ENCODE measurements at places on chromosomes 2 and 18.

DNA sequence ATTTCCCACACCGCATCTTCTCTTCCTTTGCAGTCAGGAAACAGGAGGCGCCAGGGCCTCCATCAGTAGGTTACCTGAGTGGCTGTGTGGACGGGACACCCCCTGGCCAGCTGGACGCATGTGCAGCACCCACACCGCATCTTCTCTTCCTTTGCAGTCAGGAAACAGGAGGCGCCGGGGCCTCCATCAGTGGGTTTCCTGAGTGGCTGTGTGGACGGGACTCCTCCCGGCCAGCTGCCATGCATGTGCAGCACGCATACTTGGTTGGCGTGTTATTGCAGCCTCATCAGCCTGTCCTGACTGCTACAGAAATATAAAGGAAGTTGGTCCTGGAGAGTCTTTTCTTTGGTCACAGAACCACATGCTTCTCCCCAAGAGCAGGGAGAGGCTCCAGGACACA lies 74.6 kb downstream of the DCDC2C start:
- DNase-seq = no peak

- no peak for DNase-seq
Measured at GRCh38 chr2:173785813-173786212, 179.4 kb downstream of the SP3 start.

DNA sequence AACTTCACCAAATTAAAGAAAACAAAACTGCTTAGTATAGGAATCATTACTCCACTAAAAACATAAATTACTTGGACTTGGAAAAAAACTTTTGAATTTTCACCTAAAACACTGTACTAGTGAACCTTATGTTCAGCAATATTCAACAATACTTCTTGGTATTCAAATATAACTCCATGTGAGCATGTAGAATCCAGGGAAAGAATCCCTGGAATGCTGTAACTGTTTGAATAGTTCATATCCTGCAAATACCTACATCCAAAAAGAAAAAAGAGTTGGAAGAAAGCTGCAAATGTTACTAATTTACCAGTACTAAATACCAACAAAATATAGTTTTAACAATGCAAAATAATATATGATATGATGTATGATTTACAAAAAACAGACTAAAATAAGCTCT lies 65.4 kb downstream of the IKZF2 start:
- DNase-seq = peak; percentile 25

DNA sequence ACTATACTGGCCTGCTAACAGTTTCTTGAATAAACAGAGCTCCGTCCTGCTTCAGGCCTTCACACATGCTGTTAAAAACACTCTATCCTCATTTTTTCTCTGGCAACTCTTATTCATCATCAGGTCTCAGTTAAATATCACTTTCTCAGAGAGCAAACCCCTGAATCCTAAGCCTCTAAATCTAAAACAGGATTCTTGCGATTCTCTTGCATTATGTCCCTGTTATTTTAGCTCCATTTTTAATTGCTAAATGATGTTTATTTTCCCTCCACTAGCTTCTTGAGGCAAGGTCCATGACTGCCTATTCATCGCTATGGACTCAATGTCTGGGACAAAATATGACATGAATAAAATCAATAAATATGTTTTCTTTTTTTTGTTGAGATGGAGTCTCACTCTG lies 190.7 kb upstream of the SMAD7 start:
- no peak for DNase-seq

GRCh38 chr2:218745559-218746469 lies 35.2 kb downstream of the TTLL4 start:
- DNase-seq = no peak

- DNase-seq = no peak
Measured at GRCh38 chr2:109242654-109243331, 113.8 kb downstream of the SH3RF3 start.

- no peak for DNase-seq
Measured at GRCh38 chr2:15176604-15177003, 384.5 kb downstream of the NBAS start.

DNA sequence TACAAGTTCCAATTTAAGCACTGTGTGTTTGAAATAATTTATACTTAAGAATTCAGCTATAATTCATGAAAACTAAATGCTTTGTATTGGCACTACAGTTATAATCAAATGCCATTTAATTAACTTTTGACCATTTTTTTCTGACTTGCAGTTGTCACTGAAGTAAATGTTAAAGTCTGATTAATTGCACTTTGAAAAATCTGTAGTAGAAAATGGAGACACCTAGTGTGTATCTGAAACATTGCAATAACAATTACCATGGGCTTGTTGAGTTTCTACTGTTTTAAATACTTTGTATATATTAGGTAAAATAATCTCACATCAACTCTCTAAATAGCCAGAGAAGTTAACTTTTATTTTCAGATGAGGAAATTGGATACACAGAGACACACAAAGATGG lies 458.6 kb upstream of the FSIP2 start:
- no peak for DNase-seq

- no peak for DNase-seq
Measured at GRCh38 chr2:80531319-80531718, 226.8 kb upstream of the LRRTM1 start.

- no peak for DNase-seq
Measured at GRCh38 chr18:75244351-75245313, 34.0 kb downstream of the TSHZ1 start.

DNA sequence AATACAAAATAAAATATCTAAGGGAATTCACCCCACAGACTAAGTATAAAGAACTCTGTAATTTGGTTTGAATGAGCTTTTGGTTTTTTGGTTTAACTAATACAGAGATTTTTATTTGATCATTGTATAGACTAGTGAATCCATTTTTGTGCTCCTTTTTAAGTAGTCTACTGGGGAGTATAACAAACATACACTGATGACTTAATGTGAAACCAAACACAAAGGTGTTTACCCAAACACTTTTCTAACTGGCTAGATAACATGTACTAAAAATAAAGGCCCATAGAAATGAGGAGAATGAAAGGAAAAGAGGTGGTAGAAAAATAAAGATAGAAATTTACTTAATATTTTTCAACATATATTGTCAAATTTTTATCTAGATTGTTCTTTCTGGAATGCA lies 146.0 kb downstream of the NRXN1 start:
- DNase-seq = no peak

- DNase-seq = no peak
Measured at GRCh38 chr2:149158957-149159356, 120.5 kb downstream of the LYPD6B start.

DNA sequence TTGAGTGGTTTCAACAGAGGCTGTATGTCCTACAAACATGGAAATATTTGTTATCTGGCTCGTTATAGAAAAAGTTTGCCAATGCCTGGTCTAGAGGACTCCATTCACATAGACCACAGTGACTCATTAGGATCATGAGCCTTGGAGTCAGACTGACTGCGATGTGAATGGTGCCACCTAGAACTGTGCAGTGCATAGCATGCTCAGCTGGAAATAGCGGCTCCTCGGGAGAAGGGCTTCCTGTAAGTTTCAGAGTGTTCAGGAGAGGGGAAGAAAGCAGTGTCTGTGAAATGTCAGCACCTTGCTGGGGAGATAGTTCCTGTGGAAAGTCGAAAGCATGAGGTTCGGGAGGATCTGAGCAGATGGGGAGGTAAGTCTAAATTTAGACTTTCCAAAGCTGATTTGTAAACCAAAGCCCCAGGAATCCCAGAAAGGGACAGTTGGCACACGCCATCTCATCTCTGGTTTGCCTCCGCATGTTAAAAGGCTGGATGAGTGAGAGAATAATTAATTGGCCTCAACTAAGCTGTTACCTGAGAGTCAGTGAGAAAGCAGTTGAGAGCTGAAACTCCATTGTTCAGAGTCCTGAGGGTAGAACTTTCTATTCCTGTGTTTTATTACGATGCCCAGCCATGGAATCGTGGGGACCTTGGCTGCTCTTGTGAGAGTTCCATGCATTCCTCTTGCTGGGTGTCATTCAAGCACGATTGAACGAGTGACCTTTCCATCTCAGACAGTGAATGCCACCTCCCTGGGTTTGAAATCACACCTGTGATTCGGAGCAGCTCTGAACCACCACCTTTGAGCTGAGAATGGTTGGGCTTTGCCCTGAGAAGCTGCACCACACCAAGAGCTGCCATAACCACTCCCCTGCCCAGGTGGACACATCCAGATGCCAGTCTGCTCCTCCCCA lies 99.5 kb downstream of the MAPK4 start:
- peak; percentile 50 for DNase-seq

- peak; percentile 64 for DNase-seq
Measured at GRCh38 chr2:108988796-108989713, at the start of gene EDAR. EDAR (minus strand) TSS chr2:108989220; CDS start chr2:108931014, 58,206 bp downstream.

- DNase-seq = no peak
Measured at GRCh38 chr2:222747526-222748160, 76.2 kb downstream of the MOGAT1 start.

DNA sequence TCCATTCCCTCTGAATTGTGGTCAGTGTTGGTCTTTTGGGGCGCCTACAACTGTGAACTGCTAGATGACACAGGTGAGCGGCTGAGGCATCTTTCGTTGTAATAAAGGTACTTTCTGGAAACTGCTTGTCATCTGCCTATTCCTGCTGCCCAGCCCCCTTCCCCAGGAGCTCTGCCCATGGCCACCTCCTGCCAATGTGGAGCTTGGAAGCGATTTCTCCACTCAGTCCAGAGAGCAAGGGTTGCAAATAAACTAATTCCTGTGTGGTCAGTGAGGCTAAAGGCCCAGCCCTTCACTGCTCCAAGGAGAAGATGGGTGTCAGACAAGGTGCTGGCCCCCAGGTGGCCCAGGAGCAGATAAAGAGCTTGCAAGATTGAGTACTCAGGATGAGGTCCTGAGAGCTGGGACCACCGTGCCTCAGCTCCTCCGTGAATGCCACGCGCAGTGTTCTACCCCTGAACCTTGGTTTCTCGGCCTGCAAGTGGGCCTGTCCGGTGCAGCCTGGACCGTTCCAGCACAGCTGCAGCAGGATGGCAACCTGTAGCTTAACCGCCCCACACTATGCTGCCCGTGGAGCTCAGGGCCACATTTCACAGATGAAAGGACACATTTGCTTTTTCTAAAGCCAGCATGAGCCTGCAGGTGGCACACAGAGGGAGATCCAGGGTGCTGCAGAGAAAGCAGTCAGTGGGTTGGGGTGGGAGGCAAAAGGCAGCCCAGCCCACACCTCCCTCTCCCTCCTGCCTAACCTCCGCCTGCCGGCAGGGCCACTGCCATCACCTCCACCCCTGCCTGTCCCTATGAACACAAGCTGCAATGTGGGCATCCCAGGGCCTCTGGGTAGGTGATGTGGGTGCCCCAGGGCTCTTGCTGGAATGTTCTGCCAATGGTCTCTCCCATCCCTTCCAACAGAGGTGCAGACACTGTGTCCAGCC lies 78.7 kb upstream of the OTOF start:
- DNase-seq = no peak

DNA sequence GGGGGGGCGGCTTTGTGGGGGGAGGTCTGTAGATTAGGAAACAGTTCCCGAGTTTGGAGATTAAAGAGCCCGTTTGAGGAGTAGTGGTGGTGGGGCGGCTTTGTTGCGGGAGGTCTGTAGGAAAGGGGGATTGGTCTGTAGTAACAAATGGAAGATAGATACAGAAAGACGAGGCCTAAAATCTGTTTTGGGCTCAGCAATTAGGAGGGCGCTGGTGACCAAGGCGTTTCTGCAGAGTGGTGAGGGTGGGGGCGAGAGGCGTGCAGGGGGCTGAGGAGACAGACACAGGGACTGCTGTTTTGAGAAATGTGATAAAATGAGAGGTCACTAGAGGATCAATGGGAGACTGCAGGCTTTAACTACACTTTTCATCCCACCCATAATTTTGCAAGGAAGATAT lies 1.6 kb upstream of the ADNP2 start:
- no peak for DNase-seq

GRCh38 chr2:88597168-88597567 lies 30.1 kb downstream of the EIF2AK3 start:
- no peak for DNase-seq

DNA sequence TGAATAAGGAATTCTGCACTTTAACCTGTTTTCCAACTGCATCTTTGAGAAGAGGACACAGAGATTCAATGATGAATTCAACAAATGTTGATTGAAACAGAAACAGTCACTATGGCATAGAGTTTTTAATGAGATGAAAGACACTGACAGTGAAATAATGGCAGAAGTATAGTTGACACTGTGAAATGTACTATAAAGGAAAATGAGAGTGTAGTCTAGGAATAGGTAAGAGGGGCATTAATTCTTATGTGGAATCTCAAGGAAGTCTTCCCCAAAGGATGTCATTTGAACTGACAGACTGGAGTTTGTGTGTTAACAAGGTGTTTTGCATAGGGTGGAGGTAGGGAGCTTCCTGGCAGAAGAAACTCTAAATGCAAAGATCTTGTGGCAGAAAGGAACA lies 566.2 kb downstream of the TDRD15 start:
- no peak for DNase-seq

- no peak for DNase-seq
Measured at GRCh38 chr18:11710578-11710977, 21.5 kb downstream of the GNAL start.

DNA sequence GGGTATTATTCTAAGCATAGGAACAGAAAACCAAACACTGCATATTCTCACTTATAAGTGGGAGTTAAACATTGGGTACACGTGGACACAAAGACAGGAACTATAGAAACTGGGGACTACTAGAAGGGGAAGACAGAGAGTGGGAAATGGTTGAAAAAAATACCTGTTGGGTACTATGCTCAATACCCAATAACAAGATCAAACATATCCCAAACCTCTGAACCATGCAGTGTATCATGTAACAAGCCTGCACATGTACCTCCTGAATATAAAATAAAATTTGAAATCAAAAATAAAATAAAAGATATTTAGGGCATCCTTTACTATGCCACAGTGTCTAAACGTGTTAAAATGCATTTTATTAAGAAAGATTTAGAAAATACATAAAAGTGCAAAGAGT lies 221.0 kb upstream of the TFPI start:
- no peak for DNase-seq

DNA sequence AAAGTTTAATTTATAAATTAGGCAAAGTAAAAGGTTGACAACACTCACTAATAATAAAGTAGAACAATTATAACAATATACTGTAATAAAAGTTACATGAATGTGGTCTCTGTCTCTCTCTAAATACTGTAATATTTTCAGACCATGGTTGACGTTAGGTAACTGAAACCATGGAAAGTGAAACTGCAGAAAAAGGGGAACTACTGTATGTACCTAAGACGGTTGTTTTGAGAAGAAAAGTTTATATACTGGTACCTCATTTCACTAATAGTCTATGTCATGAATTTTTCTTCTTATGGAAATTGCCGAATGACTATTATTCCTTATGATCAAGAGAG lies 166.7 kb upstream of the ZNF521 start:
- DNase-seq = no peak

DNA sequence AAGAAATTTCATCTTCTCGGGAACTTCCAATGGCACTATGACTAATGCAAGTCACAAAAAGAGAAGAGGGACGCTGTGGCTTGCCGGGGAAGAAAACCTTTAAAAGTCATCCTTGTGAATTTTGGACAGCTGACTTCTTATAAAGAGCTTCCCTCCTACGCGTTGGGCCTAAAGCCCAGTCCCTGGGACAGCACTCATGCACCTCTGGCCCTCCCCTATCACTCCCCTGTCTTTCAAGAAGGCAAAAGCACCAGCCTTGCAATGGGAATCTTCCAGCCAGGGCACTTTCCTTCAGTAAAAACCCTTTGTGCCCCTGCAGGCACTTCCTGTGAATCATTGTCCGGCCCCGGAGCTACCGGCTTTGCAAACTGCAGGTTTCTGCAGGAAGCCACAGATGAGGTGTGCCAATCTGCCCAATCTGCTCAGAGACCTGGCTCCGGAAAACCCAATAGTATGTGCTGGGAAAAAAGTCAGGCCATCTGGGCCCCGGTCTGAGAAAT lies 7.1 kb downstream of the MREG start:
- no peak for DNase-seq

All from T47D (cell line).